ENCODE measurements at places on chromosomes 3 and 15.

- no peak for DNase-seq
These were observed 235.3 kb upstream of the ST8SIA2 start for GRCh38 chr15:92158426-92158825.

DNA sequence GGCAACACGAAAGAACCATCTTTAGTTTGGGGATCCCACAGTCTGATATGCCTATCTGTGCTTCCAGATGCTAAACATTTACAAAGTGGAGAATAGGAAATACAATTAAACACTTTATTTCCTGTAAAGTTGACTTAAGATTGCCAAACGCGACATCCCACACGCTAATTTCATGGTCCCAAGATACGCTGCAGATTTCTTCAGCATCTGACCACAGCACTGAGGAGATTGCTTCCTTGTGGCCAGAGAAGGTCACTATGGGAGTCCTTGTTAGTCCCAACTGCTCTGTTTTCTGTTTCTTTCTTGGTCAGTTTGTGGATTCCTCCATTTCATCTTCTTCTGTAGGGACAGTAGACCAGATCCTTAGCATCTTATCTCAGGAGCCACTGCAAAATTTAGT lies 43.3 kb downstream of the ASB7 start:
- DNase-seq: no peak

- peak; percentile 74 for DNase-seq
These were observed 88.8 kb downstream of the DLG1 start for GRCh38 chr3:197209366-197210260.

DNA sequence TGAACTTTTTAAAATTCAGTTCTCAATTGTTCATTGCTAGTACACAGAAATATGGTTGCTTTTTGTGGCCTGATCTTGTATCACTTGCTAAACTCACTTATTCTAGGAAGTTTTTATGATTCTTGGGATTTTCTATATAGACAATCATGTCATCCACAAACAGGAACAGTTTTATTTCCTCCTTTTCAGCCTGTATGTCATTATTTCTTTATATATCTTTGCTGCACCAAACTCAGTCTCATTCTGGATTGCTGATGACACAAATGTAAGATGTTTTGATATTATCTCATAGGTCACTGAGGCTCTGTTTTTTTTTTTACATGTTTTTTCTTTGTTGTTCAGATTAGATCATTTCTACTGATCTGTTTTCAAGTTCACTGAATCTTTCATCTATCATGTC lies 71.7 kb downstream of the TTBK2 start:
- no peak for DNase-seq

DNA sequence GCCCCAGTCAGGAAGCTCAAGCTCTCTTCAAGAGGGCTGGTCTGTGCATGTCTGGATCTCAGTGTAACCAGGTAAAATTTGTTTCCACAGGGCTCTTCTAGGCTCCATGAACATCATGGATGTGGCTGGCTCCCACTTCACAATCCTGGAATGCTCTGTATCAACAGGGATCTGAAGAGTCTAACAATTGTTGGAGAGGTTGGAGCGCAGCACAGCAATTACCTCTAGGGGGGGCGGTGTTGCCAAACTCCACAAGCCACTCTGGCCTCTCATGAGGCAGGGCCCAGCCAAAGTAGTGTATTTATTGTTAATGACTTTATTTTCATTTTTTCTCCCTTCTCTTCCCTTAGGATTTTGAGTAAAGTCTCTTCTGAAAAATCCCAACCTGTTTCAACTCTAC lies 6.1 kb upstream of the EIF2B5 start:
- DNase-seq: peak; percentile 37

DNA sequence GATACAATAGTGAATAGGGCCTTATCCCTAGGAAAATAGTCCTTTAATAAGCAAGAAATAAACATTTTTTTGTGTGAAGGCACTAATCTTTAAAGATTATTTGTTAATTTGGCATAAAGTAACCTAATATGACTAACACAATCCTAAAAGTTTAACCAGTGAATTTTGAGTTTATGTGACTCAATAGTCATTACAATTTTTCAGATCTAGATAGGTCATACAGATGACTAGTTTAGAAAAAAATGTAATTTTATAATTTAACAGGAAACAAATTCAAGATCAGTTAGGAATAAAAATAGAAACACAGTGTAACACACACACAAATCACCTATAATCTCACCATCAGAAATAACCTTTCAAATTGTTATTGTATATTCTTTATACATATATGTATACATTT lies 620.7 kb upstream of the ALCAM start:
- no peak for DNase-seq

DNA sequence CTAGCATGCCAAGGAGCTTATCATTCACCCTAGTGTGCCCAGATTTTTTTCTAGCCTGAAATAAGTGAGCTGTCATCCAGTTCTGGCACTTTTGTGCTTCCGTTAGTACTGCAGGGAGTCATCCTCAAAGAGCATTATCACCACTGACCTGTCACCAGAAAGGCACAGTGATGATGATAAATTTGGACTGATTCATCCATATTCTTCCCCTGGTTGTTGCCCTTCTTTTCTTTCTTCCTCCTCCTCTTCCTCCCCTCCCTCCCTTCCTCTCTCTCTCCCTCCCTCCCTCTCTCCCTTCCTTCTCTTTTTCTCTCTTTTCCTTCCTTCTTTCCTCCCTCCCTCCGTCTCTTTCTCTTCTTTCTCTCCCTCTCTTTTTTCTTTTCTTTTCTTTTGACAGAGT lies 21.3 kb downstream of the SLC35G2 start:
- peak; percentile 54 for DNase-seq

- no peak for DNase-seq
These were observed 48.7 kb downstream of the FBN1 start for GRCh38 chr15:48596841-48597240.

GRCh38 chr3:142925140-142925539 lies 36.3 kb upstream of the PCOLCE2 start:
- DNase-seq: no peak

- no peak for DNase-seq
These were observed 542.7 kb upstream of the MDFIC2 start for GRCh38 chr3:70855149-70855548.

DNA sequence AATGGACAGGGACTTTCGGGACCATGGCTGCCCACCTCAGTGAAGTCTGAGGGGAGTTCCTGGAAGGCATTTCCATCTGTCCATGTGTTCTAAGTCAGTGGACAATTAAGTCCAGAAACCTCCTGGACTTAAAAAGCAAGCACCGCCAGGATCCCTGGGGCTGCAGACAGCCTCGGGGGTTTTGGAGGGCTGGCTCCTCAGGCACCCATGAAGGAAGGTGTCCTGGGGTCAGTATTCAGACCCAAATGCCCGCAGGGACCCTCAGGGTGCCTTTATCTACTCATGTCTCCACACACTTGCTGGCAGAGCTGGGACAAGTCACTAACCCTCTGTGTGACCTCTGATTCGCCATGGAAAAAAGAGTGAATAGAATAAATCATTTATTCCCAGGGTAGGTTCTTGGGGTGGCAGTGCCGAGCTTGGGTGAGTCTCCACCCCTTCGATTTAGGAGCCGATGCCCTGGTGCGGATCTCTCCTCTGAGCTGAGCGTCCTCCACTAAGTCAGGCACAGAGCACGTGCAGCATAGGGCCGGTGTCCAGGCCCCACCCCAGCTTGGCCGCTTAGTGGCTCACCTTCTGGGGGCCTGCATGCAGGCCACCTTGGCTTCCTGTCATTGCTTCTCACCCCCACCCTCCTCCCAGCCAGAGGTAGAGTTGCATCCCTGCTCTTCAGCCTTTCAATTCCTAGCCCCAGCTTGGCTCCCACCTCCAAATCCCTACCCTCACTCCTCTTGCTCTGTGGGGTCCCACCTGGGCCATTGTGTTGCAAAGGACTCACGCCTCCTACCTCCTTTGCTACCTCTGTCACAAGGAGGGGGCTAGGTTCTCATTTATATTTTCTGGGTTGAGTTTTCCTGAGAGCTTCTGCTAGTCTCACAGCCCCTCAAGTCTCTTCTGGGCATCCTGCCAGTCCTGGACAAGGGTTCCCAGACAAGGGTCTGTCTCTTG lies 19.9 kb downstream of the SLC6A6 start:
- no peak for DNase-seq

- no peak for DNase-seq
These were observed 90.8 kb downstream of the MCTP2 start for GRCh38 chr15:94322141-94322540.

DNA sequence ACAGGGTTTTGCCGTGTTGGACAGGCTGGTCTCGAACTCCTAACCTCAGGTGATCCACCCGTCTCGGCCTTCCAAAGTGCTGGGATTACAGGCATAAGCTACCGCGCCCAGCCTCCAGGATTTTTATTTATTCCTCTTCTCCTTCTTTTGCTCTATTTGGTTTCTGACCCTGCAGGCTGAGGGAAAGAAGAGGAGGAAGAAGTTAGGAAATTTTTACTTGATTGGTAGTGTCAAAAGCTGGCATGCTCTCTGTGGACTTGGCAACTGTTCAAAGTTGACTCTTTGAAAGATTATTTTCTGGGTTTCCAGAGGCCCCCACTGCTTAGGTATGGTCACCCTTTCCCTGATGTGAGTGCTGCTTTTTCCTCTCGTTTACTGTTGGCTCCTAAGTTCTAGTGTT lies 372.2 kb downstream of the DIPK2A start:
- no peak for DNase-seq

- no peak for DNase-seq
These were observed 82.8 kb upstream of the MEX3B start for GRCh38 chr15:82128401-82129148.

DNA sequence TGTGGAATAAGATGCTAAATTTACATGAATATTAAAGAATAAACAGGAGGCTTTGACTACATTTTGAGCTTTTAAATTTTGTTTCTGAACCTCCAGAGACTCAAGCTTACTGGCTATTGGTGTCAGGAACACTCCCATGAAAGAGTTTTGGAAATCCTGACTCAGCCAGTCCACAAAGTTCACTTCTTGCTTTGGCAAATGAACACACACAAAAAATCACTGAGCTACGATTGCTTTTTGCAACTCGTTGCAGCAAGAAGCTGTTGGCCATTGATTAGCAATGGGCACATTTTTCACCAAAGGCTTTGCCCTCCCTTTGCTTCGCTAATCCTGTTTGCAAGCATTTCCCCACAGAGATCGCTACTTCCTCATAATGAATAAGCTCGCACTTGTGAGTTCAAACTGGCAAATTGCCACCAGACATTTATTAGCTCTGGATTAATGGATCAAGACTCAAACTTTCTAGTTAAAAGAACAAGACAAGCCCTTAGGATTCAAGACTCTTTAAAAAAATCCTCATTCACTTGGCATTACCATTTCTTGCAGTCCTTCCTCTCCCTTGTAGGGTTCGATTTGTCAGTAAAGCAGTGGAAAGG lies 343.2 kb upstream of the ONECUT1 start:
- DNase-seq: no peak

DNA sequence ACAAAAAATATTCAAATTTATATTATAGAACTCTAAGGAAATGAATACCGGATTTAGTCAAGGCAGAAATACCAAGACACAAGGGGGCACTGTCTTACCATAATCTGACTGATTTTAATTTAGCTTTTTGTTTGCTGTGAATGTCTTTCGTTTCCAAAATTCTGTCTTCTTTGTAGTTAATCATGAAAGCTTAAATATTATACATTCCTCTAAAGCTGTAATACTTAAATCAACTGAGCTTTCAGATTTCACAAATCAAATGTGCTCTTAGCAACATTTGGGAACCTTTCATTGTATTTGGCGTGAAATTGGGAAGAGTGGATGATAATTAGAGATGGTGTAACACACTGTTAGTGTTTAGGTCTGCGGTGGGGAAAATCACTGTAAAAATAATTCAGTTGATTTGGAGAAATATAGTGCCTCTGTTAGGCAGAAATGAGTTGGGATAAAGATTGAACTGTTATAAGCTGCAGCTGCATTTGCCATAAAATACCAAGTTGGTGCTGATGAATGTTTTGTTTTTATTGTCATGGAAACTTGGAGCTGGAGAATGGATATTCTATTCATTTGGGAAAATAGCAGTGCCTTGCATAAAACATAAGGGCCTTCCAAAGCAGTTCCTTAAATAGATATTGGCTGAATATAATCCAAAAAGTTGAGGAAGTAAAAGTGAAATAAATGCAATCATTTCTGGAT lies 228.2 kb downstream of the TCF12 start:
- DNase-seq: peak; percentile 53

- DNase-seq: no peak
These were observed 82.4 kb downstream of the CCNL1 start for GRCh38 chr3:157077565-157077991.

DNA sequence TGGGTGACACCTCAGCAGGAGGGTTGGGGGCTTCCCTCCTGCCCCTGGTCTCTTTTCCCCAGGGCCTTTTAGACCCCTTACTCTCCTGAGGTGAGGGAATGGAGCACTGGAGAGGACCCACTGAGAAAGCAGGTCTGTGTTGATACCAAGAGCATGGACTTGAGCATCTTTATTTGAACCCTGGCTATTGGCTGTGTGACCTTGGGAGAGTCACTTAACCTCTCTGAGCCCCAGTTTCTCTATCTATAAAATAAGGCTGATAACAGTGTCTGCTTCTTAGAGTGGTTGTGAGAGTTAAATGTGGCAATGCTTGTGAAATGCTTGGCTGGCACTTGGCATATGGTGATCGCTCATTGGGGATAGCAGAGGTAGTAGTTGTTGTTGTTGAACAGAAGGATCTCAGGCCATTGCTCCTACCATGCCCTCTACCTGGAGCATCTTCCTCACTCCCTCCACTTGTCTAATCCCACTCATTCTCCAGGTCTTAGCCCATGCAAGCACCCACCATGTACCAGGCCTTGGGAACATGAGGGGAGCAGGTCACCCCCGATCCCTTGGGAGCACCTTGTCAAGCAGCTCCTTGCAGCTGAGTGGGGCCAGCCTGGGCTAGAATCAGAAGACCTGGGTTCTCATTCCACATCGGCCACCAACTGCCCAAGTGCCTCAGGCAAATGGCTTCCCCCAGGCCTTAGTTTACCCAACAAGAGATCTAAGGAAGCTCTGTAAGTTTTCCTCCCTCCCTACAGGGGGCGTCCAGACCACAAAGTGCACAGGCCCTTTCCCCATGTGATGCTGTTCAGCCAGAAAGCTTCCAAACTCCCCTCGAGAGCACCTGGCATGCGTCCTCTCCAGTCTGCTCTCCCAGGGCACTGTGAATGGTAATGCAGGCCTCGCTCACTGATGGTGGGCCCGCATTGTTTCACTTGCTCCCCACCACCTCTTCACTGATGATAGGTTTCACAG lies 96.7 kb downstream of the LSM3 start:
- DNase-seq: peak; percentile 55

DNA sequence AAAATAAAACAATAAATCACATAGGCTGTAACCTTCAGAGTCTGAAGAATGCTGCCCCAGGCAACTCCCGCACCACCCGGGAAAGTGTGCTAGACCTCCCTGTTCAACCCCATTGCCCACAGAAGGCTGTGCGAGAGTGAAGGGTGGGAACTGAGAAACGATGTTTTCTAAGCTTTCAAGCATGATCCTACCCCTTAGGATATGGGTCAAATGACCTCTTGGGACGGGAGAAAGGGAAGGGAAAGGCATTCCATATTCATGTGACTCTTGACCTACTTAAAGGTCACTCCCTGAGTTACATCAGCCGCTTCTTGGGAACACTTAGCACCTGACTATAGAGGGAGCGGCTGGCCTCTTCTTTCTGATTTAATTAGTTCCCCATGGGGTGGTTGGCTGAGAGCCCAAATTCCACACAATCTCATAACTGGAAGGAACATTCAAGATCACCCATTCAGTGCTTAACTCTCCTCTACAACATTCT lies 114.7 kb upstream of the SLC24A5 start:
- DNase-seq: peak; percentile 2

All from cerebellar cortex (tissue), 1 donor.